CD8-positive, alpha-beta memory T cell (primary cell): ENCODE measurements at places on chromosomes 5 and 9.

DNA sequence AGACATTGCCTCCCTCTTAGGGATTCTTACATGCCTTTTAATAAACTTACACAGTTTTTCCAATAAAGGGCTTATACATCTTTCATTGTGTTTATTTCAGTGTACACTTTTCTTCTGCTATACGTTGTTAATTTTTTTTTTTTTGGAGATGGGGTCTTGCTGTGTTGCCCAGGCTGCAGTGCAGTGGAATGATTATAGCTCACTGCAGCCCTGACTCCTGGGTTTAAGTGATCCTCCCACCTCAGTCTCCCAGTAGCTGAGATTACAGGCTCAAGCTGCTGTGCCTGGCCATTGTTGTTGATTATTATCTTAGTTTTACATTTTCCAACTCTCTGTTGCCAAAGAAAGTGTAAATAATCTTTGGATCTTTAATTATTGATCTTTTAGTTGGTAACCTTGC, 89.8 kb downstream of the GTF3C4 start:
- no peak overlapping the region for H3K4me3 ChIP-seq
- H3K4me1 ChIP-seq, result no peaks in the 10 kb centered on the region
- no peak for DNase-seq

DNA sequence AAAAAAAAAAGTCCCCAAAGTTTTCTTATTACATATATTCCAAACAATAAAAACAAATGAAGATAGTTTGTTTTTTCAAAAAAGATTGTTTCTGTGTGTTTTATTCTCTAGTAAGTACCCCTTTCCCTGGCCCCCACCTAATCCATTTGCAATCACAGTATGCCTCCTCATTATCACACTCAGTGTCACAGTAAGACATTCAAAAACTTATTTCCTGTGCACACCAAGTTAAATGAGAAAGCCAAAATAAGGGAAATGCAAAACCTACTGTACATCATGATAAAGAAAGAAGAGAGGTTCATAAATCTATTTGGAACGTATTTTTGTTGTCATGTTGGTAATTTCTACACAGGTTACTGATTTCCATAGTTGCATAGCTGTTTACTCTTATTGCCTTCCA, 62.3 kb downstream of the ST8SIA4 start:
- peaks cover 3% of the 10 kb centered on the region for H3K36me3 ChIP-seq
- no peak for DNase-seq
- no peaks in the 10 kb centered on the region for H3K27me3 ChIP-seq
- H3K4me3 ChIP-seq, result peak overlapping the region; percentile 19
- H3K4me1 ChIP-seq, result peaks cover 15% of the 10 kb centered on the region

DNA sequence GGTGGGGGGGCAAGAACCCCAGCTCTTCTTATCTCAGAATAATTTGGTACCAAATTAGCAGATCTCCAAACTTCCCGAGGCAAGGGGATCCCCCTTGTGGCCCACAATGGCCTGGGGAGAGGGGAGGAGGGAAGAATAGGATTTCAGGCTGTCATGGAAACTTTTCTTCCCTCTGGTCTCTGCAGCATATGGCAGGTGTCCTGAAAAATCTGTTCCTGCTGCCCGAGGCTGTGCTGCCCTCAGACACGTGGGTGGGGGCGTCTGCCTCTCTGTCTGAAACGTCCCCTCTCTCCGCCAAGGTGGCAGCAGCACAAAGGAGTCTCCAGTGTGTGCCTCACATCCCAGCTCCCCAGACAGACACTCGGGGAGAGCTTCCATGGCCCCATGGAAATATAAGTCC, 34.0 kb downstream of the CCNJL start:
- H3K27me3 ChIP-seq, result no peaks in the 10 kb centered on the region
- no peaks in the 10 kb centered on the region for H3K4me1 ChIP-seq
- H3K36me3 ChIP-seq, result no peaks in the 10 kb centered on the region

- H3K4me1 ChIP-seq, result peaks cover 25% of the 10 kb centered on the region
- H3K36me3 ChIP-seq, result no peaks in the 10 kb centered on the region
- H3K4me3 ChIP-seq, result no peak overlapping the region
- H3K27ac ChIP-seq, result no peak overlapping the region
- no peak for DNase-seq
- no peaks in the 10 kb centered on the region for H3K27me3 ChIP-seq
These were observed 28.5 kb downstream of the RHOBTB3 start for GRCh38 chr5:95759634-95760033.

- no peak for DNase-seq
- H3K36me3 ChIP-seq, result no peaks in the 10 kb centered on the region
- no peak overlapping the region for H3K27ac ChIP-seq
- no peaks in the 10 kb centered on the region for H3K4me1 ChIP-seq
These were observed 318.7 kb downstream of the TMEM161B start for GRCh38 chr5:87949676-87950631.

- H3K27me3 ChIP-seq, result no peaks in the 10 kb centered on the region
- H3K27ac ChIP-seq, result no peak overlapping the region
- H3K4me3 ChIP-seq, result no peak overlapping the region
- no peaks in the 10 kb centered on the region for H3K4me1 ChIP-seq
- no peak for DNase-seq
These were observed 89.6 kb downstream of the KIF4B start for GRCh38 chr5:155103146-155103545.
